ENCODE measurements at places on chromosomes 13 and 19. TPM values are rescaled to one million over a fixed set of nuclear protein-coding genes. Genes with fewer than 3 reads are reported as not detected.
A peak's percentile ranks its signal among the peaks of the same experiment; 100 is the strongest.

- H3K36me3 ChIP-seq: peaks cover 16% of the 10 kb centered on the region
- H3K27me3 ChIP-seq: no peaks in the 10 kb centered on the region
- H3K27ac ChIP-seq: no peak overlapping the region
- H3K4me3 ChIP-seq: no peak overlapping the region
Measured at GRCh38 chr19:50002386-50002960, 22.7 kb downstream of the VRK3 start.

GRCh38 chr13:44489751-44490150 is 86.4 kb downstream of the TSC22D1 start:
- no peak overlapping the region for H3K4me3 ChIP-seq
- H3K27me3 ChIP-seq: no peaks in the 10 kb centered on the region
- H3K4me1 ChIP-seq: peaks cover 21% of the 10 kb centered on the region
- peak overlapping the region; percentile 47 for H3K27ac ChIP-seq
- no peaks in the 10 kb centered on the region for H3K36me3 ChIP-seq
- no peak for DNase-seq

DNA sequence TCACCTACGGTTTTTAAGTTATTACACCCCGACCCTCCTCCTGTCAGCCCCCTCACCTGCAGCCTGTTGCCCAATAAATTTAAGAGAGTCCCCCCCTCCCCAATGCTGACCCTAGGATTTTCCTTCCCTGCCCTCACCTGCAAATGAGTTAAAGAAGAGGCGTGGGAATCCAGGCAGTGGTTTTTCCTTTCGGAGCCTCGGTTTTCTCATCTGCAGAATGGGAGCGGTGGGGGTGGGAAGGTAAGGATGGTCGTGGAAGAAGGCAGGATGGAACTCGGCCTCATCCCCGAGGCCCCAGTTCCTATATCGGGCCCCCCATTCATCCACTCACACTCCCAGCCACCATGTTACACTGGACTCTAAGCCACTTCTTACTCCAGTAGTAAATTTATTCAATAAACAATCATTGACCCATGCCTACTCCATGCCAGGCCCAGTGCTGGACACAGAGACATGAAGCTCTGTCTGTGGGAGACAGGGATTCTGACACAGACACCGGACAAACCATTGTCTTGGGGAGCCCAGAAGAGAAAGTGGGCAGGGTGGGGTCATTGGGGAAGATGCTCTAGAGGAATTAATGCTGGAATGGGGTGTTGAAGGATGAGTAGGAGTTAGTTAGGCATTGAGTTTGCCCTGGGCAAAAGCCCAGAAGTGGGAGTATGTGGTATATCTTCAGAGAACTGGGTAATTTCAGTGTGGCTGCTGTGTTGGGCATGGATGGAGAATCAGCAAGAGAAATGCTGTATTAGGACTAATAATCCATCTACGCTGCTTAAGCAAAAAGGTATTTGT is 19.2 kb downstream of the CKM start:
- H3K36me3 ChIP-seq: peaks cover 18% of the 10 kb centered on the region
- H3K27me3 ChIP-seq: peaks cover 47% of the 10 kb centered on the region
- H3K4me1 ChIP-seq: peaks cover 11% of the 10 kb centered on the region
- no peak for DNase-seq

GRCh38 chr19:34494601-34495000 is 13.0 kb downstream of the WTIP start:
- peaks cover 24% of the 10 kb centered on the region for H3K36me3 ChIP-seq
- H3K27me3 ChIP-seq: no peaks in the 10 kb centered on the region
- no peak for DNase-seq
- H3K4me1 ChIP-seq: peaks cover 2% of the 10 kb centered on the region
- no peak overlapping the region for H3K4me3 ChIP-seq
- no peak overlapping the region for H3K27ac ChIP-seq

GRCh38 chr19:43439032-43439708 is 24.5 kb downstream of the TEX101 start:
- H3K27ac ChIP-seq: no peak overlapping the region
- H3K4me3 ChIP-seq: no peak overlapping the region
- H3K36me3 ChIP-seq: no peaks in the 10 kb centered on the region
- peaks cover 4% of the 10 kb centered on the region for H3K4me1 ChIP-seq
- no peak for DNase-seq

- DNase-seq: no peak
- no peak overlapping the region for H3K4me3 ChIP-seq
- H3K4me1 ChIP-seq: no peaks in the 10 kb centered on the region
- H3K27me3 ChIP-seq: no peaks in the 10 kb centered on the region
- no peak overlapping the region for H3K27ac ChIP-seq
- H3K36me3 ChIP-seq: no peaks in the 10 kb centered on the region
Measured at GRCh38 chr13:70568571-70568970, 460.3 kb upstream of the KLHL1 start.

- H3K4me1 ChIP-seq: peaks cover 61% of the 10 kb centered on the region
- peaks cover 6% of the 10 kb centered on the region for H3K27me3 ChIP-seq
- no peak for DNase-seq
- peak overlapping the region; percentile 91 for H3K27ac ChIP-seq
Measured at GRCh38 chr13:100195568-100195967, 106.7 kb downstream of the PCCA start.

- H3K36me3 ChIP-seq: no peaks in the 10 kb centered on the region
- no peak overlapping the region for H3K27ac ChIP-seq
- no peak overlapping the region for H3K4me3 ChIP-seq
Measured at GRCh38 chr13:41720839-41721561, 239.9 kb downstream of the VWA8 start.

The ZNF235 gene
- 5.2 TPM for total RNA-seq

The IZUMO2 gene
- 3.5 TPM for total RNA-seq

The PCSK4 gene
- 18.6 TPM for total RNA-seq

The EMP3 gene
- 11.1 TPM for total RNA-seq

All from WTC11 (cell line).